ENCODE measurements at places on chromosomes 2 and 18. TPM values are rescaled to one million over a fixed set of nuclear protein-coding genes. Genes with fewer than 3 reads are reported as not detected.
A peak's percentile ranks its signal among the peaks of the same experiment; 100 is the strongest.

DNA sequence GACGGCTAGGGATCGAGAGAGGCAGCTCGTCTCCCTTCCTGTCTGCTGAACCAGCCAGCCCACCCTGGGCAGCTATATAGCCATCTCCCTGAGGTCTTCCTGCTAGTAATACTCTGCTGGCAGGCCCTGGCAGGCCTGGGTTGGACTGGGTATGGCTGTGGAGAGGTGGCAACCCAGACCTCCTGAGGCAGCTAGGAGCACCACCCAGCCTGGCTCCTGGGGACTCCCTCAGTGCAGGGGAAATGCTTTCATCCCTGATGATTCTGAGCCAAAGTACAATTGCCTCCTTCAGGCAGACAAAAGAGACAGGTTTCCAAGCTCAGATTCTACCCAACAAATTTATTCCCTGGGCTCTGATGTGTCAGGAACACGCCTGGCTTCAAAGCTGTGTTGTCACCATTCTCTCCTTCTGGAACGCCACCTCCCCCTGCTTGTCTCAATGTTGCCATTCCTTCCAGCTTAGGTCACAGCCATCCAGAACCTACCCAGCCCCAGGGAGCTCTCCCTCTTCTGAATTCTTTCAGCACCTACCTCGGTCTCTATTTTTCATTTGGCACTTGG, 4.7 kb upstream of the DNAJB2 start:
- no peak for DNase-seq

- DNase-seq: peak; percentile 70
Observed at GRCh38 chr2:174012347-174013314, 47.5 kb upstream of the SP3 start.

DNA sequence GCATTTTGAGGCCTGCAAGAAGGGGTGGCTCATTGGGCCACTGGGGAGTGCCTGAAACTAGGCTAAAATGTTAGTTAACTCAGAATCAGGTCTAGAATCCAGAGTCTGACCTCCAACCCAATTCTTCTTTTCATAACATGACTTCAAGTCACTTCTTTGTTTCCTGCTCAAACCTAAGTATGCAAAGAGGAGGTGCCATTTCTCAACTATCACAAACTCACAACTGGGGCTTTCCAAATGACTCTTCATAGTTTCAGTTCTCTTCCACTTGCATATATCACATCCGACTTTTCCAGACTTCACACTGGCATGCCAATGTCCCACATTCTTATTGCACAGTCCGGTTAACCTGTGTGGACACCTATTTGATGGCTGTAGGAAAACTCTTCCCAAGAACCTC, 211.6 kb downstream of the TCF4 start:
- DNase-seq: no peak

RFTN2 gene
- 5.5 TPM for total RNA-seq

DNA sequence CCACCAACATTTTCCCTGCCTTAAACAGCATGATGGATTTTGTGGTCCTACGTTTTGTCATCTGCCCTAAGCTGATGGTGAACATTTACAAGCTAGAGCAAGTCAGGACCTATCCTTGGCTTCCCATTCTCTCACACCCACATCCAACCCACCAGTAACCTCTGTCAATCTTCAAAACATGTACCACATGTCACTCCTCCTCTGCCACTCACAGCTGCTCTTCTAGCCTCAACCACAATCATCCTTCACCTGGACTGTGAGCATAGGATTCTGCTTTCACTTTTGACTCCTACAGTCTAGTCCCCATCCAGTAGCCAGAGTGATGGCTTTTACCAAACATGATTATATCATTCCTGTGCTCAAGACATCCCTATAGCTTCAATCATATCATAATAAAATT, 279.8 kb upstream of the DLGAP1 start:
- no peak for DNase-seq

DNA sequence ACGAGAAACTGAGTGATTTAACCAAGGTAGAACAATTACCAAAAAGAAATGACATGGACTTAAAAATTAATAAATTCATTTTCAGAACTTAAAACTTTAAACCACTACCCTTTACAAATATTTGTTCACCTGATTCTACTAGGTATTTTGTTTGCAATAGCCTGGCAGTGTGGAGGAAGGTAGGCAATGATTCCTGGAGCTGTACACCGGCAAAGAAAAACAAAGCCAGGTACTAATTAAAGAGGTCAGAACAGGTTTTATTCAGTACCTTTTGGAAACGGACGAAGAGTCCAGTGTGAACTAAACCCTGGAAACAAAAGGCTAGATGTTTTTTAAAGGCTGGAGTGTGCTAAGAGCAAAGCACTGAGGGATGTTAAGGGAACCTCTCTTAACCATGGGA, 561.3 kb upstream of the FSHR start:
- no peak for DNase-seq

DNA sequence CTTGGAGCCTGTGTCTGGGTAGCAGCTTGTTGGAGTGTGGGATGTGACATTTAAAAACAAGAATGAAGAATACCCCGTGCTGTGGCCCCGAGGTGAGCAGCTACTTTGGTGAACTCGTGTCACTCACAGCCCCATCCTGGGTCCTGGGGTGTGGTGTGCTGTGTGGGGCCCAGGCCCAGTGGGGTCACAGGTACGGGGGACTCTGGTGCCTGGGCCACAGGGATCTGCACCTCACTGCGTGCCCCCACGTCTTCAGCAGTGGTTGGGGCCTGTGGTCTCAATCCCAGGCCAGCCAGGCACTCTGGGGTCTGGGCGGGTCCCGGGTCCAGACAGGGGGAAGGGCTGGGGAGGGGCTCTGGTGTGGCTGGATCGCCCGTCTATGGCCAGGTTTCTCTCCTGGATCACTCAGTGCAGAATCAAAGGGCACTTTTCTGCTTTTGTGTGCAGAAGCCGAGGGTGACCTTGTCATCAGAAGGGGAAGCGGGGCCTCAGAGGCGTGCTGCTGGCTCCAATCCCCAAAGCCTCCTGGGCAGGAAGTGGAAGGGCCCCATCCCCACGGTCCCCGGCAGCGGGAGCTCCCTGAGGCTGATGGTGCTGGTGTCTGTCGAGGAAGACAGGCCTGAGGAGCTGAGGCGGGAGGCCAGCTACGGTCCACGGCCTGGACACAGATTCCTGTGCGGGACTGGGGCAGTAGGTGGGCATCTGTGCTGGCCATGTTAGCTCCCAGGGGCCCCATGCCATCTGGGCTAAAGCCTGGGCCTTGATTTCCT, 1.4 kb downstream of the GPR35 start:
- DNase-seq: no peak
